Liver (tissue), 10 donors: ENCODE measurements at places on chromosomes 5 and 9.

- H3K36me3 ChIP-seq, result peaks cover 14% of the 10 kb centered on the region
- peak overlapping the region; percentile 57 for H3K27ac ChIP-seq
- no peaks in the 10 kb centered on the region for H3K27me3 ChIP-seq
- no peak overlapping the region for H3K4me3 ChIP-seq
- DNase-seq, result no peak
Measured at GRCh38 chr9:111926421-111926875, 29.8 kb downstream of the UGCG start.

GRCh38 chr5:143116814-143117213, 286.7 kb downstream of the NR3C1 start:
- no peak overlapping the region for H3K4me3 ChIP-seq
- no peaks in the 10 kb centered on the region for H3K36me3 ChIP-seq
- no peaks in the 10 kb centered on the region for H3K27me3 ChIP-seq
- no peak for DNase-seq
- no peaks in the 10 kb centered on the region for H3K4me1 ChIP-seq

GRCh38 chr5:118533156-118533555, 455.2 kb downstream of the DTWD2 start:
- H3K36me3 ChIP-seq, result no peaks in the 10 kb centered on the region
- no peak for DNase-seq
- no peaks in the 10 kb centered on the region for H3K27me3 ChIP-seq
- no peak overlapping the region for H3K4me3 ChIP-seq
- H3K27ac ChIP-seq, result no peak overlapping the region

DNA sequence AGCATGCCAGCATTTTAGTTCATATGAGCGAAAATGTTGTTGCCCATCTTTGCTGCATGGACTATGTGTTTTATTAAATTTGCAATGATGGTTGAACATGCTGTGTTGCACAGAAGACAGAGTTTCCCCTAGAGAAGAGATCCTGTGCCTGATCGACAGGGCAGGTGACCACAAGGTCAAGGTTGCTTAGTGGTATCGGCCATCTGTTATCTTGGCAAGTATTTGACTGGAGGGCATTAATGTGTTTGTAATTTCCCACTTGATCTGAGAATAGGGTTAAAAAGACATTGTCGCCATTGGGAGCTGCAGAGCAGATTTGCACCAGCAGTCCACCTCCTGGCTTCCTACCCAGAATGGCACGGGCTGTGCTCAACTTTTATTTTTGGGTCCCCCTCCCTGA, 1523.6 kb upstream of the WWC1 start:
- DNase-seq, result no peak
- H3K27me3 ChIP-seq, result no peaks in the 10 kb centered on the region
- H3K4me1 ChIP-seq, result no peaks in the 10 kb centered on the region
- no peak overlapping the region for H3K4me3 ChIP-seq
- H3K36me3 ChIP-seq, result no peaks in the 10 kb centered on the region

DNA sequence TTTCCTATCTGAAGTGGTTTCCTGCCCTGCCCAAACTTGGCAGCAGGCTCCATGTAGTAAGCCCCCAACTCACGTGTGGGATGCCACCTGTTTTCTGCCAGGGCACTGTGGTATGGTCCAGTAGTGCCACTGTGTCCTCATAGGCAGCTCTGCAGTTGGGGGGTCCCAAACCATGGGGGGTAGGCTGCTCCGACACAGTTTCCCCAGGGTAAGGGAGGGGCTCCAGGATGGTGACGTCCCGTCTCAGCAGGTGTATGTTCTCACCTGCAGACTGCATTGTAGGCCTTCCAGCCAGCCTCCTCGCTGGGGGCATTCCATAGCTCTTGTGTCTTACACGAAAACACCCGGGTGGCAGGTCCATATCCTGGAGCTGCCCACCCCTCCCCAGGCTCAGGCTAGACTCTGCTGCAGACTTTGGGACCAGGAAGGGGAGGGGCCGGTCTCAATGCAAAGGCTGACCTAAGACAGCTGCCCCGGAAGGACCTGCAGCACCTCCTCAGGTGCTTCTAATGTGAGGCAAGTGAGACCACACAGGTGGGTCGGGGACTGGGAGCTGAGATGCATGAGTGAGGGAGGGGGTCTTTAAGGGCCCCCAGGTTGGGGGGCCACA, 330.5 kb upstream of the IRX4 start:
- no peak overlapping the region for H3K27ac ChIP-seq
- DNase-seq, result no peak
- H3K4me3 ChIP-seq, result no peak overlapping the region

- no peak overlapping the region for H3K4me3 ChIP-seq
- no peak overlapping the region for H3K27ac ChIP-seq
- H3K4me1 ChIP-seq, result no peaks in the 10 kb centered on the region
- no peaks in the 10 kb centered on the region for H3K36me3 ChIP-seq
Measured at GRCh38 chr5:133704411-133704810, 92.1 kb upstream of the FSTL4 start.
